ENCODE measurements at places on chromosomes 3 and 15.
A peak's percentile ranks its signal among the peaks of the same experiment; 100 is the strongest.

- no peak for DNase-seq
Observed at GRCh38 chr3:126938520-126939337, 44.2 kb upstream of the PLXNA1 start.

GRCh38 chr3:188881954-188882641, 289.7 kb upstream of the TPRG1 start:
- peak; percentile 86 for DNase-seq

- no peak for DNase-seq
Observed at GRCh38 chr3:127650236-127650635, 21.3 kb downstream of the PODXL2 start.

GRCh38 chr3:66153481-66154443, 67.0 kb upstream of the SLC25A26 start:
- peak; percentile 43 for DNase-seq

GRCh38 chr15:52733696-52734255, 54.6 kb upstream of the ATOSA start:
- no peak for DNase-seq

DNA sequence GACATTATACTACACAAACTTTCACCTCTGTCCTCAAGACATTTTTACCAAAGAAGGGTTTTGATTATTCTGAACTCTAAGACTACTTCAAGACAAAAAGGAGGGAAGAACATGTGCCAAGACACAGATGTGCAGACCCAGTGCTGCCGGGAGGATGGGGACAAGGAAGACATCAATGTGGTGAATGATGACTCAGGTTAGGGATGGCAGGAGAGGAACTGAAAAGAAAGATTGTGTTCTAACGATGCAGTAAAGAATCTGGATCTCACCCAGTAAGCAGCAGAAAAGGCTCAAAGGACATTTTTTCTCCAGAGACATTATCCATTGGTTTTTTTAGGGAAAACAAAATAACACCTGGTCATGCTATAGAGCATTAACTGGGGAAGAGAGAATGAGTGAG, 449.9 kb upstream of the NR2F2 start:
- DNase-seq = peak; percentile 18

DNA sequence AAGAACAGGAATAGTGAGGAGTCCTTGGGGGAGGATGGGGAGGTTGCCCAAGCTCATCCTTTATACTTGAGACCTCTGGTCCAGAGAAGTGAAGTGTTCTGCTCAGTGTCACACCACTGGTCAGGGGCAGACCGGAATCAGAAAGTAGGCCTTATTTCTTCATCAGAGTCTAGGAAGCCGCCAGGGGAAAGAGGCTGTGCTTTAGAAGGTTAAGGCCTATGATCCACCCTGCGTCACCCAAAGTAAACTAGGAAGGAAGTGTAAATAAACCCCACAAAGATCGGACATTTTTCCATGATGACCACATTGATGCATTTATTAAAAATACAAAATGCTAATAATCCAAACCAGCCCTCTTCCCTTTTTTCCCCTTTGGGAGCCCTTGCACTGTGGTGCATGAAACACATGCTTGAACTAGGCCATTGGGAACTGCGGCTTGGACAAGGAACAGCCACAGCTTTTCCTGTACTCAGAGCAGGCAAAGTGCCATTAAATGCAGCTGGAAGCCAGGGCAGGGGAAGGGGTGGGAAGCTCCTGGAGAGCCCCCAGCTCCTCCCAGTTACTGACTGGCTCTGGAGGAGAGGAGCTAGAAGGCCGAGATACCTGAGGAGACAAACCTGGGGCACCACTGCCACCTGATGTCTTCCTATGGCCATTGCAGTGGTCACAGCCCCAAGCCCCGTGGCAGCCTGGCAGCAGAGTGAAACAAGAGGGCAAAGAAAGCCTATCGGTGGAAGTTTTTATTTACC, 37.0 kb downstream of the CDC25A start:
- peak; percentile 81 for DNase-seq

- DNase-seq = no peak
Observed at GRCh38 chr3:11047500-11047899, 55.0 kb downstream of the SLC6A1 start.

- peak; percentile 66 for DNase-seq
Observed at GRCh38 chr3:37855363-37855970, 6.2 kb upstream of the CTDSPL start.

GRCh38 chr15:79765081-79765480, 131.7 kb downstream of the MTHFS start:
- DNase-seq = no peak

GRCh38 chr3:23884481-23884880, 32.3 kb downstream of the NKIRAS1 start:
- DNase-seq = peak; percentile 18

DNA sequence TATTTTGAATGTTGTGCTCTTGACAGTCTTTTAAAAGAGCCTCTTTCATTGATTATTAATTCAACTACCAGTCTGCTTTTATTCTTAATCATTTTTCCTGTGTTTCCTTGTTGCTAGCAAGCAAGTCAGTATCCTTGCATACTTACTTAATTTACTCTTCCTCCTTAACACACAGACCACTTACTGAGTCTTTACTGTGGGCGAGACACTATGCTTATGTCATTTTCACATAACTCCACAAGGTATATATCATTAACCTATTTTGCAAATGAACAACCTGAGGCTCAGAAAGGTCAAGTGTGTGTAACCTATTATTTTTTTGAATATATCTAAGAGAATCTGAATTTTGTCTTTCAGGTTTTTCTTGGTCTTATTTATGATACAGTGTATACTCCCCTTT, 130.9 kb downstream of the WDR76 start:
- no peak for DNase-seq

GRCh38 chr3:73299184-73299691, 237.8 kb downstream of the EBLN2 start:
- no peak for DNase-seq

DNA sequence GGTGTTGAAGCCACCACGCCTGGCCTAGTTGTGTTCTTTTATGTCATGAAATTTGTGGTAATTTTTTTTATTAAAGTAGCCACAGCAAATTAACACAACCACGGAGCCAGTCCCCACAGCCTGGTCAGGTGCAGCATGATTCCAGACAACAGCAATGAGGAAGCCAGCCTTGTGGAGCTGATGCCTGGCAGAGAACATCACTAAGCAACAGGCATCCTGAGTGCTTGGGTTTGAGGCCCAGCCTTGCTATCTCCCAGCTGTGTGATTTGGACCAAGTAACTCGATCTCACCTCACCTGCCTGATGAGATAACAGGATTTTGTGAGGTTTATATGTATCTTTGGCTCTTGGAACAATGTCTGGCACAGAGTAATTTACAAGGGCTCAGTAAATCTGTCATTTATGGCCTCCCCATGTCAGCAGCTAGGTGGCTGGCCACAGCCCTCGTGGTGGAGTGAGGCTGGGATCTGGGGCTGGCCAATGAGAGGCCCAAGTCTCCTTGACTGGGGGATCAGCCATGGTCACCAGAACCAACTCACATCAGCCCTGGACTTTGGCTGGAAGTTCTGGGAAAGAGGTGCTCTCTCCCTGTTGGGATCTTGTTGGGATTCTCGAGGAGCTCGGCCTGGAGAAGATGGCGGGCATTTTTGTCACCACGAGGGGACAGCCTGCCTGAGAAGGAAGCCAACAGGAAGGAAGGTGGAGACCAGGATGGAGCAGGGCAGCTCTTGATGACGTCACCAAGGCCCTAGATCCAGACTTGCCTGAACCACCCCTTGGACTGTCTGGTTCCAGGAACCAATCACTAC, 22.8 kb upstream of the FLNB start:
- no peak for DNase-seq

- no peak for DNase-seq
Observed at GRCh38 chr15:64858021-64858575, 16.4 kb downstream of the PLEKHO2 start.

- DNase-seq = peak; percentile 30
Observed at GRCh38 chr3:194274424-194275085, 76.6 kb downstream of the CPN2 start.

DNA sequence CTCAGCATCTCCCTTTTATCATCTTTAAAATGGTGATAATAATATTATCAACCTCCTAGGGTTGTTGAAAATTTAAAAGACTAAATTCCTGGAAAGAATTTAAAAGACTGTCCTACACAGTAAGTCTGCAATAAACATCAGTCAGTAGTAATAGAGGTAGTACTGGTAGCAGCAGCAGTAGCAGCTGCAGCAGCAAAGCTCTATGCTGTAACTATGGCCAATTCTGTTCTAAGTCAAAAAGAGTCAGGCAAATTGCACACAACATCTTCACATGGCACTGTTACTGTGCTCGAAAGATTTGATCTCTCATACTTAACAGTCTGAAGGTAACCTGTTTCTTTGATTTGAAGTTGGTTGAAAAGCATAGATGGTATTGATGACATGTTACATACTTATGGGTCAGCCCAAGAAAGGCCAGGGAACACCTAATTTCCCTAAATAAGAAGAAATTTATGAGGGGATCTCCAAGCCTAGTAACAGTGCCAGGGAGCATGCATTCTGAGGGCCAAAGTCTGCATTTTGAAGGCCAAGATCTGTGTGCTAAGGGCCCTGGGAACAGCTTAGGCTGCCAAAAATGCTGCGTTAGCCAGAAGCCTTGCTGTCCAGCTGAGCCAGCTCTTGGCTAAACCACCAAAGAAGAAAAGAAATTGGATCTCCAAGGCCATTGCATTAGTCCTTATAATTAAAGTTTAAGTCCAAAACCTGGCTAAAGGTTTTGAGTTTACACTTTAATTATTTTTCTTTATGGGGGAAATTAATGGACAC, 68.2 kb downstream of the SIDT1 start:
- DNase-seq = no peak

DNA sequence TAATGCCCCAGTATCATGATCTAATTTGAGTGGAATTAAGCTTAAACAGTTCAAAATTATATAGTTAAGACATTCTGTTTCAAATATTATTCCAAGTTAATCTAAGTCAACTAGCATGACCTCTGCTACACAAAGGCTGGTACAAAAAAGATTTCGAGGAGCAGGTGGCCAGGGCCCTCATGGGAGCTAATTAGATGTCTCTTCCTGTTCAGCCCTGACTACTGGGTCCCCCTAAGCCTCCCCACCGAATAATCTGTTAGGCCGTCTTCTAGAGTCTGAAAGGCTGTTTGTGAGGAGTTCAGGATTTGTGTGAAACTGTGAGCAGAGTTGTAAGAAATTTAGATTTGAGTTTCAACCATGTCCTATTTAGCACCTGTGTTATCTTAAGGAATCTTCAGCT, 75.4 kb downstream of the PPM1L start:
- DNase-seq = no peak

- peak; percentile 14 for DNase-seq
Observed at GRCh38 chr3:155807823-155808222, 1.7 kb upstream of the C3orf33 start.

- DNase-seq = peak; percentile 68
Observed at GRCh38 chr15:63481105-63481810, 23.1 kb upstream of the USP3 start.

DNA sequence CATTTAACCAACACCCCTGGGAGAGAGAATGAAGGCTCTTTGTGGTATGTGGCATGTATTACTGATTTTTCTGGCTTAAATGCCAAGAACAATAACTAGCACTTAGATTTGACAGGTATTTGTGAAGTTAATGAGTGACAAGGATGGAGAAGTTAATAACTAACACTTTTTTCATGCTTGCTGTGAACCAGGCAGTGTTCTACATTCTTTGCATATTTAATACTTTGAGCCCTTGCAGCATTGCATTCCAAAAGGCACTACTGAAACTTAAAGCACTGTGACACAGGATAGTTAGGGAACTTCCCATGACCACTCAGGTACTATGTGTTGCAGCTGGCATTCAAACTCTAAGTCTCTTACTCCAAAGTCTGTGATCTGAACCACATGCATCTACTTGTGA, 650.6 kb downstream of the ZPLD1 start:
- no peak for DNase-seq

DNA sequence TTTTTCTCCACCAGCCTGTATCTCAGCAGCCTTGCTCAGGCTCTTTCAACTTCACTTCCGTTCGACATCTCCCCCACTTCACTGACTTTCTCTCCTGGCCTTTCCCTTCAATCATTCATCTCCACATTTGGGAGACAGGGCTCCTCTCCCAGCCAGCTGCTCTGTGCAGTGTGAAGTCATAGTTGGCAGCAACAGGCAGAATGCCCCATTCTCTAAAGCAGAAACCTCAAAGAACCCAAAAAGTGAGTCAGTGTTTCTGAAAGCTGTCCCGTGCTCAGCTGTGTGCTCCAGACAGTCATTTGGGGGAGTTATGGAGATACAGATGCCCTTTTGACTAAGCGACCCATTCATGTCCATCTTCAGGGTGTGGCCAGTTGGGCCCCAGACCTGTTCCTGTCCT, 54.3 kb downstream of the NTRK3 start:
- no peak for DNase-seq

GRCh38 chr15:69035205-69035917, 20.9 kb downstream of the NOX5 start:
- no peak for DNase-seq

DNA sequence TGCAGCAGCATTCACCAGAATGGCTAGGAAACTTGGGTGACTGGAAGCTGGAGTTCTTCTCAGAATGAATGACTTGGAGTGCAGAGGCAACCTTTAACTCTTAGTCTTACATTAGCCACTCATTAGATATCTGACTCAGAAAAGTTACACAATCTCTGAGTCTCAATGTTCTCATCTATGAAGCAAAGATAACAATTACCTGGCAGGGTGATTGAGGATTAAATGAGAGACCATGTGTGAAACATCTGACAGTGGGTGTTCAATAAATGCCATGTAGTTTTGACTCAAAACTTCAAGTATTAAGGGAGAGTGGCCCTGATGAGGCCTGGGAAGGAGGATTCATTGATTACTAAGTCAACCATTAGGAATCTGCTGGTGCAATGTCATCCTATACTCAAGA, 48.3 kb downstream of the MRPL3 start:
- DNase-seq = peak; percentile 90

DNA sequence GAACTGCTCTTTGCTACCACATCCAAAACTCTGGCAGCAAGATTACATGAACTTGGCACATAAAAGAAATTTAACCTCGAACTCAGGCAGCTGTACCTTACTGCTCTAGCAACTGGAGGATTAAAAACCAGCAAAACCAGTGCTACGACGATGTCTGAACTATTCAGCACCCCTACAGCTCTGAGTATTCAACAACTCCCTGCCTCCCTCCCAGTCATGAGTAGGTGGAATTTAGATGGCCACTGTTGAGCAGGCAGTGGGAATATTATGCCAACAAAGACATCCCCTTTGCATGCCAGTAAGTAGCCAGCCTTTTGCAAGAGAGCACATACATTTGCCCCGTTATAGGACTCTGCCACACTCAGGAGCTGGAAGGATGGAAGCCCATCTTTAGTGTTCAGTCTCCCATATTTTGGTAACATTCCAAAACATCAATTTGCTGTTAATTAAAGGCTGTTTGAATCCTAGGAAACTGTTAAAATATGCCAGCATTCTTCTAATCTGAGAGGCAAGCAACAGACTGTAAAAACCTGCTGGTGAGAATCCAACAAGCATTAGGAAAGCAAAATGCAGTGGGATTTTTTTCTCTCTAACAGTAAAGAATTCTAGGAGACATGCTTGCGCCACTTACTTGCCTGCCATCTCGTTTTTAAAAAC, 85.4 kb downstream of the ZNF385D start:
- no peak for DNase-seq

- DNase-seq = no peak
Observed at GRCh38 chr3:56868706-56869105, 67.0 kb upstream of the ARHGEF3 start.
